ENCODE measurements at places on chromosomes 5 and 9.

DNA sequence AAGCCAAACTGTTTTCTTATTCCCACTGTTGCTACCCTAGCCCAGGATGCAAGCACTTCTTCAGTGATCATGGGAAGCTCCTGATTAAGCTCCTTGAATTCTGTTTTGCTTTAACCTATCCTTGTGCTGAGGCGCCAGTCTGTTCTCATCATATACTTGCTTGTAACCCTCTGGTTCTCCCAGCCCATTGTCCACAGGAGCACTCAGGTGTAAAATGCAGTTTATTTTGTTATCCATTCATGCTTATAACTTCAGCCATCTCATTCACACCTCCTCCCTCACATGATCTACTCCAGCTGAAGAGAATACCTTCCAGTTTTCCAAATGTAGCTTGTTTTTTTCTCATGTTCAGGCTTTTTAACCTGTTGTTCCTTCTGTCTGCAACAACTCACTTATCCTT lies 402.1 kb upstream of the BRINP1 start:
- DNase-seq: no peak

DNA sequence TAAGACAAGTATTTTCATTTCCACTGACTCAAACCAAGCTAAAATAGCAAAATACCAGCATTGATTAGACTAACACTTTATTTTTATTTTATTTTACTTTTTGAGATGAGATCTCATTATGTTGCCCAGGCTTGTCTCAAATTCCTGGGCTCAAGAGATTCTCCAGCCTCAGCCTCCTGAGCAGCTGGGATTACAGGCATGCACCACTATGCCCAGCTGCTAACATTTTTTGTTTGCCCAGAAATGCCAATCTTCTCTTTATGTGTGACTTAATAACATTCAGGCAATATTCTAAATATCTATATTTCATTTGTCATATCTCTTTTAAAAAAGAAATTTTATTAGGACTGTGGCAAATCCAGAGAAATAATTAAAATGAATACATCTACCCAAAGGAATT lies 55.0 kb downstream of the OXCT1 start:
- DNase-seq: no peak

GRCh38 chr9:128551657-128552152 lies 682 bp upstream of the SPTAN1 start:
- no peak for DNase-seq

- DNase-seq: peak; percentile 60
Measured at GRCh38 chr5:98827161-98827560, 53.7 kb downstream of the RGMB start.

DNA sequence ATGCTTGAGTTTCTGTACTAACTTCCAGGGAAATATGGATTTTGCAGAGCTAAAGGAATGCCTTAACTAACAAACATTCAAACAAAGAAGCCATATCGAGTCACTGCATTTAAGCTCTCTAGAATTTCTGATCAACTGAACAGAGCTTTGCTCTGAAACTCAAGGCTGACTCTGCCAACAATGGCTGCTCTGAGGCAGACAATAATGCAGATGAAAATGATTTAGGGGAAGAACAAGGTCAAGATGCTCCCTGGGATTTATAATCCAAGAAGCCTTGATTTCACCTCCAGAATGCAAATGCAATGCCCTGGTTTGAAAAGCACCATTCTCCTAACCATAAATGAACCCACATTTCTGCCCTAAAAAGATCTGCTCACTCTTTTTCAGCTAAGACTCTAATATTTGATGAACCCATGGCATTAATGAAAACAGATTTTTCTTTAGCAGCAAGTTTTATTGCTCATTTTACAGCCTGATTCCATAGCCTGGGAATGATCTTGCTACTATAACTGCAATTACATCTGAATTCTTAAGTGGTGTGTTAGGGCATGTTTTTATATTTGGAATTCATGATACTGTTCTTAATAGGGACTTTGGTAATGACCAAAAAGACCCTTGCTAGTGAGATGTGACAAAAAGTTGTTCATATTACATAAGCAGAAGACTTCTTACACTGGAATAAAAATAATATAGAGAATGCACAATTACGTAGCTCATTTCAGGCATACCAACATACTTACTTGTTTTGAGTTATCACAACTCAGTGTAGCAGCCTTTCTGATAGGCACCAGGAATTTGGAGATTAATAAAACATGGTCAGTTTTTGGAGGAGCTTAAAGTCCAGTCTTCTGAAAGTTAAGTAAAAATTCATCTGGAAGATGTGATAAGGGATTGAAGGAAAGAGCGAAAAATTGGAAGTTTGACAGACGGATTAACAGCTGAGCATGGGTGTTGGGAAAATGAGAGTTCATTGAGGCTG lies 169.4 kb downstream of the TRPM3 start:
- no peak for DNase-seq
